Psoas muscle (tissue), 8 donors: ENCODE measurements at places on chromosomes 13 and 19. TPM values are rescaled to one million over a fixed set of nuclear protein-coding genes. Genes with fewer than 3 reads are reported as not detected.

Gene FCER2
- 0.10 TPM for polyA plus RNA-seq

DNA sequence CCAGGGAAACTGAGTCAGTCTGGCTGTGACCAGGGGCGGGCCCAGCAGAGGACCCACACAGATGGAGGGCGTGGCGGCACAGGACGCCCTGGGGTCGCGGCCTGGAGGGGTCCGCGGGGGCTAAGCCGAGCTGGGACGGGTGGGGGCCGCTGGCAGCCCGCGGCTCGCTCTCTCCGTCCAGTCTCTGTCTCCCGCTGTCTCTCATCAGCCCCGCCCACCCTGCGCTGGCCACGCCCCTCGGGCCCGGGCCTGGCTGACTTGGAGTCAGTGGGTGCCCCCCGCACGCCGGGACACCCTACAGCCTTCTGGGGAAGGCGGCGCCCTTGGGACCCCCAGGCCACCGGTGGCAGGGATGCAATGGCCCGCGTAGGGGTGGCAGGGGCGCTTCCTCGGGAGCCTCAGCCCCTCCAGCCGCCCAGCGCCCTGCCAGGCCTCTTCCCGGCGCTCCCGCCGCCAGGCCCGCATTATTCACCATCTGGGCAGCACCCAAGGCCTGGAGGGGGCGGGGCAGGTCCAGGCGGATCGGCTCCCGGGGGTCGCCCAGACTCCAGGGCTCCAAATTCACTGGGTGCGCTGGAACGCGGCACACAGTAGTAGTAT is at the start of gene TBXA2R:
TBXA2R (minus strand) TSS at position 186 of the 600 bp plus-strand sequence. CDS start 6,241 bp downstream, outside the sequence.
- peak; percentile 84 for DNase-seq

DNA sequence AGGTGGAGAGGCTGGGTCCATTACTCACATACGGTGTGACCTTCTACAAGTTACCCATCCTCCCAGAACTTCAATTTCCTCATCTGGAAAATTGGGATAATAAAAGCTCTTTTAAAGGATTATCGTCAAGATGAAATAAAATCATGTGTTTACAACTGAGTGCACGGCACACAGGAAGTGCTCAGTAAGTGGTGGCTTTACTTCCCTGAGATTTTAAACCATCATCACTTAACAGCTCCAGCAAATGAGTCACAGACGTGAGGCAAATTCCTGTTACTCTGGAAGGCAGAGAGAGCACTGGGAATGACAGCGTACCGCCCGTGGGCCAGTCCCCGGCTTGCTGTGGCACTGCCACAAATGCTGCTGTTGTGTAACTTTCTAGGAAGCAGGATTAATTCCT is 64.1 kb downstream of the MRPL57 start:
- DNase-seq = no peak

DNA sequence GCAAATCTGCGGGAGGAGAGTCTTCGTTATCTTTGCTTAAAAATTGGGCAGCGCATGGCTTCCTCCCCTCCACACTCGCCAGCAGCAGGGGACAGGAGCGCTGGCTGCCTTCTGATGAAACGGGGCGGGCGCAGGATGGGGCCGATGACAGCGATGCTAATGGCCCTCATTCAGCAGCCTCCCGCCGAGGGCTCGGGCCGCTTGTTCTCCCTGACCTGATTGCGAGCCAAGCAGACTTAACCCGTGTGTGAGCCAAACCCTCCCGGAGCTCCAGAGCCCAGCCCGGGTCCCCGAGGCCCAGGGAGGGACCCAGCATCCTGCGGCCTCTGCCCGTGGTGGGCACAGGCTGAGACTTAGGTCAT is 90.3 kb downstream of the KDM4B start:
- no peak for DNase-seq

Gene ZNF446
- 6.3 TPM for polyA plus RNA-seq

- no peak for DNase-seq
Measured at GRCh38 chr19:5150902-5151741, 182.2 kb downstream of the KDM4B start.

Gene SMAD9
- 1.2 TPM for polyA plus RNA-seq

DNA sequence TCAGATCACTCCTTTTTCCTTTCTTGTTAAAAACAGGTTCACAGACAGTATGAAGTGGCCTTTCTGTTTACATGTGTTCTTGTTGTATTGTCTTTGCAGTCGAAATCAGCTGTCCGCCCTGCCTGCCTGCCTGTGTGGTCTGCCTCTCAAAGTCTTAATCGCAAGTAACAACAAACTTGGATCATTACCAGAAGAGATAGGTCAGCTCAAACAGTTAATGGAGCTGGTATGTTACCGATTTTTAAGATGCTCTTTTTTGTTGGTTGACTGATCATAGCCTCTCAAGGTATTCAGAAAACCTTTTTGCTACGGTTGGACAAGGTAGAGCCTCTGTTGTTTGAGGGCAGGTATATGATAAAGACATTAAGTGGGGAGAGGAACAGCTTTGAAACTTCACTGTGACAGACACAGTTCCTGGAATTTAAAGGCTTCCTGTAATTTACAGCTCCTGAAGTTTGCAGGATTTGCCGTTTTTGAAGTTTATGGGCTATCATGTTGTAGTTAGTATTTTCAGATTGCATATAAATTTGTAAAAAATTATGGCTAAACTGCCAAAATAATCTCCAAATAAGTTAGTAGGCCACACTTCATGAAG is 116.1 kb downstream of the LRCH1 start:
- no peak for DNase-seq

Gene LNX2
- 6.7 TPM for polyA plus RNA-seq

DNA sequence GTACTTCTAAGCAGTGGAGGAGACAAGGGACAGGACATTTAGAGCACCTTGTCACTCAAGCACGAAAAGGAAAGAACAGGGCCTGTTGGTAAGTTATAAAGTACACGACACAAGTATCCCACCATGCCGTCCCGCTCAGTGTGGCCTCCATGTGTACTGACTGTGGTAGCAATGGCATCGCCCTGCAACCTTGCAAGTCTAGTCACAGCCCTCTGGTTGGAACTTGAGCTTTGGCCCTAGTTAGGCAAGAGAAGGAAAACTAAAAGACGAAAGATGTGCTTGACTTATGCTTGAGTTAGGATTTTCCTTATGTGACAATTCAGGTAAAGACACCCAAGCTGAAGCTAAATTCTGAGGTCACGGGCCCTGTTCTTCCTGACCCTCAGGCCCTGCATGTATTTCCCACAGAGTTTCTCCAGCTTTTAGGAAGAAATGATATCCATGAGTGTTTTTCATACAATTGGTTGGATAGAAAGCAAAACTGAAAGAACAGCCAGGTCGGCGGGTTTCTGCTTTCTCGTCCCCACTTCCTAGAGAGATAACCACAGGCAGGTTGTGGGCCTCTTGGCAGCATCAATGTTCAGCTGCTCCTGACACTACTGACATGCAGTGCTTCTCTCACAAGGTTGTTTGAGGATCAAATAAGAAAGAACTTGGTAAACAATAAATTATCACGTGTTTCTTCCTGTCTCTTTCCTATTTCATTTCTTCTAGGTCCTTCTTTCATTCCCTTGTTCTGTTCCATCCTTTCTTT is 216.2 kb downstream of the IRS2 start:
- DNase-seq = no peak

Gene DKKL1
- not detected for polyA plus RNA-seq

DNA sequence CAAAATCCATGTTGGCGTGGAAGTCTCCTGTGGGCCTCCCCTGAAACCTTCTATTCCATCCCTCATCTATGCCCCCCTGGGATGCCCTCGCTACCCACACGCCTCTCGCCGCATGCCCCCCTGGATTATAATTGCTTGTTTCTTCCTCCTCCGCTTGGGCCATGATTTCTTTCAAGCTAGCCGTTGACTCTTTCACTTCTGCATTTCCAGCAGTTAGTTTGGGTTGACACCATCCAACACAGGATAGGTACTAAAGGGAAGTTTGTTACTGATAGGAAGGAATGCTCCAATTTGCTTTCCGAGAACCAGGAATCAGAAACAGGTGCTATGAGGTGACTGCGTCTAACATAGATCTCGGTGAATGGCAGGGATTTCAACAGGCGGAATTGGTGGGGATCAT is 7.7 kb upstream of the SLC25A15 start:
- DNase-seq = no peak

Gene PLPPR3
- not detected for polyA plus RNA-seq

DNA sequence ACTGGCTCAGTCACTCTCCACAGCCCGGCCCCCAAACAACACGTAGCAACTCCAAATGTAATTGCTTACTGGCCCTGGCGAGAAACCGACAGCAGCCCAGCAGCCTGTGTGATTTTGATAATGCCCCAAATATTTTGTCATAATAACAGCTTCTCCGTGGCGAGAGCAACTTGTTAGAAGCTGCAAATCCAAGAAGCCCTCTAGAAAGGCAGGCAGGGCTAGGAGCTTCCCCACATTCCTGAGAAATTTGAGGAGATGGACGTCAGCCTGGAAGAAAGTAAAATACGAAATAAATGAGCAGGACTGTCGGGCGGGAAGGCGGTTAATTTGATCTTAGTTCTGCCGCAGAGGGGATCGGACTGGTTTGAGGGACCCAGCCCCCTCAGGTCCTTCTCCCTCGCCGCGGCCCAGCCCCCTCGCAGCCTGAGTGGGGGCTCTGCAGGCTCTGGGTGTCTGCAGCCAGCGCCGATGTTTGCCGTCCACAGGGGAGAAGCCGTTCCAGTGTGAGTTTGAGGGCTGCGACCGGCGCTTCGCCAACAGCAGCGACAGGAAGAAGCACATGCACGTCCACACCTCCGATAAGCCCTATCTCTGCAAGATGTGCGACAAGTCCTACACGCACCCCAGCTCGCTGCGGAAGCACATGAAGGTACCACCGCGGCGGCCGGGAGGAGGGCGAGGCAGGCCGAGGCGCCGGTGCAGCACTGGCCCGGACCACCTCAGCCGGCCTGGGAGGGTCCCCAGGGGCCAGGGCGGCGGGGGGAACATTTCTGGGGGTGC is 3.1 kb downstream of the ZIC2 start:
- DNase-seq = no peak

Gene MBD3L2
- polyA plus RNA-seq = not detected

GRCh38 chr13:91174886-91175501 is 172.5 kb upstream of the MIR17HG start:
- DNase-seq = no peak

GRCh38 chr19:19591133-19591825 is 27.2 kb downstream of the PBX4 start:
- DNase-seq = no peak

GRCh38 chr19:29267701-29268100 is 54.8 kb upstream of the UQCRFS1 start:
- no peak for DNase-seq

Gene BABAM1
- 92.9 TPM for polyA plus RNA-seq

Gene CLEC17A
- polyA plus RNA-seq = not detected

Gene LPAR6
- 7.5 TPM for polyA plus RNA-seq
